ENCODE measurements at places on chromosomes 11 and 22.

GRCh38 chr22:49664891-49665290, 162.8 kb downstream of the BRD1 start:
- no peak for DNase-seq

GRCh38 chr11:10669258-10670033, 24.1 kb downstream of the IRAG1 start:
- DNase-seq, result peak; percentile 69

DNA sequence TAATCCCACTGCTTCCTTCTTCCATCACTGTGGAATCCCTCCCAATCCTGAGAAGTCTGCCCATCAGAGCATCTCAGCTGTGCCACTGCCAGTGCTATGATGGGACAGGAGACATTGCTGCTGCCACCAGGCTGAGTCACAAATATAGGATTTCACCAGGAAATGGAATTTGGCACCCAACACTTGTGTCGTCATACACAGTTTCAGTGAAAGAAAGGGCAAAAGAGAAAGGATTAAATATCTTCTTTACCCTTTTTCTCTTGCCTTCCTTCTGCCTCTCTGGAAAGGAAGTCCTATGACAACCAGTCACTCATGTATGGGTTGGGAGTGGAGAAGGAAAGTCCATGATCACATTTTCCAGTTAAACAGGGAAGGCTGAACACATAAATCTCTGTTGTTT, 133.4 kb downstream of the SPON1 start:
- DNase-seq, result no peak

DNA sequence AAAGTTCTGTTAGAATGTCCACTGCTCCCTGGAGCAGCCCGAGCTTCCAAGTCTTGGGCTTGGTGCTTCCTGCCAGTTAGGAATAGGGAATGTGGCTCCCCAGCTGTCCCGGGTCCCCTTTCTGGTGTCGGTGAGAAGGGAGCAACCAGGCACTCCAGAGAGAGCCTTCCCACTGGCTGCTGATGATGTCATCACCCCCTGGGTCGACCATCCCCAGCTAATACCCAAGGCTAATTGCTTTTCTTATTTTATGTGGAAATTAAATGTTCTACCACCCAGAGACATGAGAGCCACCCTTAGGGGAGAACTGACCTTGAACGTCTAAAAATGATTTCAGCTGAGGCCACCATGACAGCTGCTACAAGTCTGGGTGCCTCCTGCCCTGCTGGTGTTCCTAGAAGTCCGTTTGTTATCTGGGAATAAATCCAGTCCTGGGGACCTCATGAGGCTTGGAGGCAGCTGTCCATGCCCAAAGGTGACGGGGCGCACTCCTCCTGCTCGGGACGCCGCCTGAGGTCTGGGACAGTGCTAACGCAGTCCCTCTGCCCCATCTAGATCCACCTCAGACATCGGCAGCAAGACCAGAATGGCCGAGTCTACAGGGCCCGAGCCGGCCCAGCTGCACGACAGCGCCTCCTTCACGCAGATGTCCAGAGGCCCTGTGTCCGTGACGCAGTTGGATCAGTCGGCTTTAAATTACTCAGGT, 42.3 kb downstream of the C11orf91 start:
- no peak for DNase-seq

GRCh38 chr11:118379497-118379896, 20.1 kb downstream of the UBE4A start:
- DNase-seq, result no peak

- peak; percentile 81 for DNase-seq
Observed at GRCh38 chr22:30312053-30312452, 14.7 kb downstream of the TBC1D10A start.

DNA sequence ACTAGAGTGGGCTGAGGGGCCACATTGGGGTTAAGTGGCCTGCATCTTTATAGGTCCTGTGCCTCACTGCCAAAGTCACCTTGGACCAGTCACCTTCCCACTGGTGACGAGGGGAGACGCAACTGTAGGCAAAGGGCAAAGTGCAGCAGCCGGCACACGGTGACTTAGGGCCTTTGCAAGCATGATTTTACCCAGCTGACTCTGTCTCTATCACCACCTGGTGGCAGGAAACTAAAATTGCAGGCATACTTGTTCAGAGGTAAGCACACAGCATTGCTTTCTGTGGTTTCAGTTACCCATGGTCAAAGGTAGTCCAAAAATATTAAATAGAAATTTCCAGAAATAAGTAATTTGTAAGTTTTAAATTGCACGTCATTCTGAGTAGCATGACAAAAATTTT, 1164.4 kb downstream of the BRD1 start:
- peak; percentile 21 for DNase-seq
